ENCODE measurements at places on chromosomes 4 and X.

DNA sequence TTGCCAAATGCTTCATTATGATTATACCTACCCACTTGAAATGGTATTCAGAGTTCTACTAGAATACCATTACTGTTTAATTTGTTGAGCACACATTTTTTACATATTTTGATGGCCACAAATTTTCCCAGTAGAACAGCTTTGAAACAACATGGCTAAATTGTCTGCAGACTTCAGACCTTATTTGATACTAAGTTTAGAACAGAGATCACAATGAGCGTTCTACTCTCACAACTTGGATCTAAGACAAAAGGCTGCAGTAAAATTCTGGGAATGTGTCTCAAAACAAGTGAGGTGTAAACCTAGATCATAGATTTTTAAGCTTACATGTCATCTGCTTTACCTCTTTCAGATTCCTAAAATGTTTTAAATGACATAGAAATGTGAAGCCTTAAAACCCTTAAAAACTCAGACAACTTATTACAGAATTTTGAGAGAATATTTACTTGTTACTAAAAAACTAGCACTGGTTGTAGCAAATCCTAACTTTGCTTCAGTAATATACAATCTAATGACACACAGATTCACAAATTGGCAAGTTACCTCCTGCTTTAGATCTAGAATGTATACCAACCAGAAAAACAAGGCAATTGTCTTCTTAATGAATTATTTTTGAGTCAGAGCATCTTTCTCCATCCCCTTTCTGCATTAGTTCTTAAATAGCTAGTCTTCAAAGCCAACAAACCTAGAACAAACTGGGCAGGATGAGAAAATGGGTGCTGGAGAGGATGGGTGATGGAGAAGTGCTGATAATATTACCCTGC, 243.3 kb downstream of the SLC7A11 start:
- DNase-seq, result peak; percentile 14

DNA sequence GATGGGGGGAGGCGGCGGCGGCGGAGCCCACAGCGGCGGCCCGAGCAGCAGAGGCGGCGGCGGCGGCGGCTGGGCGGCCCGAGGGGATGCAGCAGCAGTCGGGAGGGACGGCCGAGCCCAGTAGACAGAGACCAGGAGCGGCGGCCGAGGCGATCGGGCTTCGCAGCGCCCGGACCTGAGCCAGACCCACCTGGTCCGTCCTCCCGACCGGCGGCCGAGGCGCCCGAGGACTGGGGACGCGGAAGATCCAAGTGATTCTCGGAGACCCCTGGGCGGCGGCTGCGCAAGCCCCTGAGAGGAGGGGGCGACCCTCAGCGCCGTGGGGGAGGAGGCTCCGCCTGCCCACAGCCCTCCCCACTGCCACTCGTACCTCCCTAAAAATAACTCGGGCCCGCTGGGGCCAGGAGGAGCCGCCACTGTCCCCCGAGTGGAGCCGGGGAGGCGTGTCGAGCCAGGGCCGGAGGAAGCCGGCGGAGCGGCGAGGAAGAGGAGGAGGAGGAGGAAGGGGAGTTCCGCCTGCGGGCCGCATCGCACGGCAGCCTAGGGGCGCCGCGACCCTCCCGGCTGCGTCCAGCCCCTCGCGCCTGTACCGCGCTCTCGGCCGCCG, 608 bp downstream of the RAPGEF2 start:
- DNase-seq, result peak; percentile 70

DNA sequence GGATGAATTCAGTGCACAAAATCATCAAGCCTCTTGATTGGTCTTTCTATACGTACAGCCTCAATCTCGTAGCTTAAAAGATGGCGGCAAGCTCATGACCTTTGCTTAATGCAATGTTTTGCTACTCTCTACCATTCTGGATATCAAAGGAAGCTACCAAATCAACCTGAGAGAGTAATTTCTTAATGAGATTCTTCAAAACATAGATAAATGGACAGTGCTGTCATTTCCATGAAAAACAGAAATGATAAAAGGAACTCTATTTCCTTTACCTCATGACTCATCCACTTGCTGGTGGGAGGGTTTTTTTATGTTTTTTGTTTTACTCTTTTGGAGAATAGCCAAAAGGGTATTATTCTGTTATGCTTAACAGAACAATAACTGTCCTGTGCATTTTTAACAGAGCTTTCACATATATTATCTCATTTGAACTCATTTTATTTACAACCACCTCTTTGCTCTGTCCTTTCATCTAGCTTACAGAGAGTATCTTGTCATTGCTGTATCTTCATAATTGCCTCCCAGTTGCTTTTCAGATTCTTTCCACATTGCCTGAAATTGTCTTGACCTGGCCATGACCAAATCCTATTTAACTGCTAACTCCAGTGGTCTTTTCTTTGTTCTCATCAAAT, 138.6 kb upstream of the GPR101 start:
- DNase-seq, result no peak

DNA sequence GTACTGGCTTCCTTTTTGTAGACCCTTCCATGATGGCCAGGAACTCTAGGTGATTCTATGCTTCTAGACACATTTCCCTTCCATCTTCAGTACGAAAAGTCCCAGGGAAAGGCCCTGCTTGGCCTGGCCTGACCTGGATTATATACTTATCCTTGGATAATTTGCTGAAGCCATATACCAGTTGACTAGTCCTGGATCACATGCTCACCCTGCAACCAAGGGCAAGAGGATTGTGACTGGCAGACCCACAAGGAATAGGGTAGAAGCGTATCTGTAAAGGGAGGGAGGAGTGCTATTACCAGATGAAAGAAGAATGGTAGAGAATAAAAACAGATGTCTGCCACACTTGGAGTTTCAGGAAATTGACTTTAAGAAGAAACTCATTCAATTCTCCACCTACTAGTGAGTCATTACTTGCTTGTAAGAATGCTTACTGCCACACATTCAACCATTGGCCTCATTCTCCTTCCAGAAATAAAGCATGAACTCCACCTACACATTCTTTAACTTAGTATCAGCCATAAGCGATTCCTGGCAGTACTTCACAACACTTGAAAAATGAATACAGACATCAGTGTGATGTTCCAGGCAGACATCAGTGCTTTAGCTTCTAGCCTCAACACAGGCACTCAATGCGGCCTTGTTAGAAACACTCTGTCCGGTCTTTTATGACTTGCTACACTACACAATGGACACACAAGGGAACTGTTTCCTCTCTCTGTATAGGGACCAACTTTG, 141.8 kb downstream of the CBR4 start:
- peak; percentile 78 for DNase-seq

DNA sequence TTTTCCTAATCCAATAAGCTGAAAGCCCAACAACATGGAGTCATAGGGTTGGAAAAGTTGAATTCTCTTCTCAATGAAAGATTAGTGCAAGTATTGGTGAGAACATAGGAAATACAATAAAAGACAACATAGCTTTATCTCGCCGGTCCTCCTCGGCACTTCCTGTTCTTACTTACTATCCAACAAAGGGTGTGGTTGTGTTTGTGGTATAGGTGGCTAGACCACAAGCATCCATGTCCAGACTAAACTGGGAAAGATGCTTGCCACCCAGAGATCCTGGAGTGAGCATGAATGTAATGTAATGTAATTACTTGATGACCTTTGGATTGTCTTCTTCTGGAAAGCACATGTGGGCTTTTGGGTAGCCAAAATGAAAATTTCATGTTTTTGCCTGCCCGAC, 223.8 kb downstream of the CPE start:
- no peak for DNase-seq

- DNase-seq, result peak; percentile 37
These were observed 3.8 kb downstream of the SLITRK2 start for GRCh38 chrX:145821291-145821897.

GRCh38 chrX:7698248-7698647, 144.7 kb upstream of the VCX start:
- no peak for DNase-seq

GRCh38 chr4:145487631-145488030, 6.0 kb downstream of the SMAD1 start:
- peak; percentile 36 for DNase-seq

DNA sequence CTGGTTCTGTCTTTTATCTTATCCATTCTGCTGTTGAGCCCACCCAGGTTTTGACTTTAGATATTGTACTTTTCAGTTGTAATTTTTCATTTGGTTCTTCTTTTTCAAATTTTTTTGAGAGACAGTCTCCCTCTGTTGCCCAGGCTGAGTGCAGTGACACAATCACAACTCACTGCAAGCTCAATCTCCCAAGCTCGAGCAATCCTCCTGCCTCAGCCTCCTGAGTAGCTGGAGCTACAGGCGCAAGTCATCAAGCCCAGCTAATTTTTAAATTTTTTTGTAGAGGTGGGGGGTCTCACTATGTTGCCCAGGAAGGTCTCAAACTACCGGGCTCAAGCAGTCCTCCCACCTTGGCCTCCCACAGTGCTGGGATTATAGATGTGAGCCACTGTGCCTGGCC, 25.7 kb downstream of the LETM1 start:
- no peak for DNase-seq

- peak; percentile 63 for DNase-seq
These were observed 5.0 kb upstream of the NYX start for GRCh38 chrX:41441934-41442823.

DNA sequence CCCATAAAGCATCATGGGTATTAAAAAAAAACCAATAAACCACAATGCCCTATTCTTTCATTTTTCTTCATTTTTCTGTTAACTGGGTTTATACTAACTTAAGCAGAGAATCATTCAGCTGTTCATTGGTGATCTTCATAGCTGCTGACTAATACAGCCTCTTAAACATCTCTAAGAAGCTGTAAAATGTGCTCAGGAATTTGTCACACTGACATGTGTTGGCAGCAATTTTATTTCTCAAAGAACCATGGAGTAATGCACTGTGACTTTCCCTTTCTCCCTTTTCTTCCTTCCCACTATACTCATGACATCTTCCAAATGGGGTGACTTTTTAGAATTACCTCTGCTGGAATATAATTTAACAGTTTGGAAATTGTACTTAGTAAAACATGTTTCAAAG, 315.4 kb downstream of the ANTXR2 start:
- DNase-seq, result no peak

- no peak for DNase-seq
These were observed 124.1 kb upstream of the IGFBP7 start for GRCh38 chr4:57234252-57234775.

DNA sequence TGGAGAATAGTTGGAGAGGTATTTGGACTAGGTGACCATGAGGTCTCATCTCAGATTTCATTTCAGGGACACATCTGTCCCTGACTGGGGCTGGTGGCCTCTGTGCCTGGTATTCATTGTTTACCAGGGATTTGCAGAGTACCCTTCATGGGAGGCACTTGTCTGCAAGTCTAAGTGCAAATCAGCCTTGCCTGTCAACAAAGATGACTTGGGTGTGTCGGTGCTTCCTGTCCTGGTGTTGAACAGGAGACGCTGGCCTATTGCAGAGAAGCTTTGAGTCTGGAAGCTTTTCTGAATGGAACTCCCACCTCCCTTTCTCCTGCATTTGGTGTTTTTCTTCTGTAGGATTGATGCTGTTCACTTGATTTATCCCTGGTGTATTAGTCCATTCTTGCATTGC, 104.1 kb downstream of the TNIP2 start:
- no peak for DNase-seq

GRCh38 chrX:71652405-71652804, 14.9 kb upstream of the LOC101059915 start:
- peak; percentile 63 for DNase-seq

- DNase-seq, result peak; percentile 97
These were observed 37.1 kb upstream of the XPNPEP2 start for GRCh38 chrX:129701624-129702069.

DNA sequence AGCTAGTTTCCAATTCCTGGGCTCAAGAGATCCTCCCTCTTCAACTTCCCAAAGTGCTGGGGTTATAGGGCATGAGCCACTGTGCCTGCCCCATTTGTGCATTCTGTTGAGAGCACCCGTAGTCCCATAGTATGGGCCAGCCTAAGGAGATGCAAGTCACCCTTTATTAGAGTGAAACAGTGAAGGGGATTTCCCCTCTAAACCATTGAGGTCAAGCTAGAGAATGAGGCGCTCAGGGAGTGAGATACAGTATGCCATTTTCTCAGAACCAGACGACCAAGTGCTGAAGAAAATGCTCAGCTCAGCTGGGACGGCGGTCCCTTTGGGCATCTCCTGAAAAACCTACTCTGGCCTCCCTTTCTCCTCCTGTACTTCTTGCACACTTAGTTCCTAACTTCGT, 18.7 kb downstream of the RNF4 start:
- no peak for DNase-seq

DNA sequence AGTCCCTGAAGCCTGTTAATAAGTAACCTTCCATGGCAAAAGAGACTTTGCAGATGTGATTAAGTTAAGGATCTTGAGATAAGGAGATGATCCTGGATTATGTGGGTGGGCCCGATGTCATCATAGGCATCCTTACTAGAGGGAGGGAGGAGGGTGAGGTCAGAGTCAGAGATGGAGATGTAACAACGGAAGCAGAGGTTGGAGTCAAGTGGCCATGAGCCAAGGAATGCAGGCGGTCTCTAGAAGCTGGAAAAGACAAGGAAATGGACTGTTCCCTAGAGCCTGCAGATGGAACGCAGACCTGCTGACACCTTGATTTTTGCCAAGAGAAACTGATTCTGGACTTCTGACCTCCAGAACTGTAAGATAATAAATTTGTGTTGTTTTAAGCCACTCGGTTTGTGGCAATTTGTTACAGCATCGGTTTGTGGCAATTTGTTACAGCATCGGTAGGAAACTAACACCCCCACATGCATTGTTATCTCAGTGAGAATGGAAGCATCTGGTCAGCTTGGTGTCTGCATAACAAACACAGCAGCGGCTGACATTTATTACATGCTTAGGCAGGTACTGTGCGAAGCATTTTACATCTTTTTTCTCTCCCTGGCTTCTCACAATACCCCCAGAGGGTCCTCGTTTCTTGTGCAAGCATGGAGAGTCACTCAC, 55.6 kb downstream of the CLDN34 start:
- peak; percentile 72 for DNase-seq

GRCh38 chrX:153725832-153726285, 1.2 kb downstream of the ABCD1 start:
- no peak for DNase-seq
